ENCODE measurements at places on chromosomes 7 and 10.

- no peak for DNase-seq
These were observed at the start of gene CCDC136 for GRCh38 chr7:128791121-128791971. CCDC136 (plus strand) TSS chr7:128791968; CDS start chr7:128792412, 444 bp downstream.

- DNase-seq = no peak
These were observed 148.0 kb upstream of the SH2B2 start for GRCh38 chr7:102138676-102139075.

DNA sequence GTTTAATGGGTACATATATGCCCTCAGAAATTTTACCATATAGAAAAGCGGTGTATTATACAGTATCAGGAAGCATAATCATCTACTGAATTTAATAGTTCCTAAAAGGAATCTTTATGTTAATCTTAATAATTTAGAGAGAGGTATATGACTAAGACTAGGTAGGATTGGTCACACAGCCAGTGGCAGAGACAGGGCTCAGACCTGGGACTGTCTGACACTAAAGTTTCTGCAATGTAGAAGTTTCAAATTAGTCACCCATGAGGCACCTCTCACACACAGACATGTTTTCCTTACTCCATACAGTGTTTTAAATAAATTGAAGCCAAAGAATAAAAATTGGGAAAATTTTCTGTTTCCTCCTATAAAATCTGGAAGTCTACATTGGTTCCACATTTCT lies 72.8 kb upstream of the ADRA2A start:
- no peak for DNase-seq

DNA sequence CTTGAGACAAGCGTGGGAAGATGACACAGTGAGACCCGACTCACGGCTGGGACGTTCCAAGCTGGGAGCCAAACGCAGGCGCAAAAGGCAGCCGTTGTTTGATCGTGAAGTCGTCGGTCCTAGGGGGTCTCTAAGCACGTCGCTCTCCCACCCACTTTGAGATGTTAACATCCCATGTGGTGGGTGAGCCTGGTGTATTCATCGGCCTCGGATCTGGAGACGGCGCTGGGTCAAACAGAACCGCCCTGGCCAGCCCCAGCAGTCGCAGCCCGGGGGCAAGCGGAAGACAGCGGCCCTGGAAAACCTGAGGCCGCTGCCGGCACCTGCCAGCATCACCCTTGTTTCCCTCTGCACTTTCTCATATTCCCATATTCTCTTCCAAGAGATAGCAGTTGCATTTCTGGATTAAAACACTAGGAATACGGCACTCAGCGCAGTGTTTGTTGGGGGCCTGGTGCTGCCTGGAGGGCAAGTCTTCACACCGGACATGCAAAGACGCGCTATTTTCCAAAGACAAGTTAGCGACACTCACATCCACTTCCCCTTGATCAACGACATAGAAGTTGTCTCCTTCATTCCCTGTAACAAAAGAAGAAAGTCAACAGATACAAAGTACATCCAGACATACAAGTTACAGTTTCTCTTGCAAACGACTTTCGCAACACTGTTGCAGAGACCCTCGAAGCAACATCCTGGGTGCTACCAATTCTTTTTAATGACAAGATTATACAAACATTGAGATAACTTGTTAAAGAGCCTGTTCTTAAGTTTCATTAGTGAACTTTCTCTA lies 86.2 kb upstream of the PDGFA start:
- no peak for DNase-seq

GRCh38 chr10:36017137-36017536 lies 375.0 kb upstream of the FZD8 start:
- DNase-seq = no peak

- no peak for DNase-seq
These were observed 2.4 kb upstream of the EGR2 start for GRCh38 chr10:62818426-62819011.

- no peak for DNase-seq
These were observed 198.6 kb upstream of the FRMD4A start for GRCh38 chr10:14529351-14529750.

GRCh38 chr10:79079490-79080355 lies 11.0 kb downstream of the ZMIZ1 start:
- DNase-seq = no peak

GRCh38 chr7:122183106-122183505 lies 39.1 kb upstream of the AASS start:
- no peak for DNase-seq

DNA sequence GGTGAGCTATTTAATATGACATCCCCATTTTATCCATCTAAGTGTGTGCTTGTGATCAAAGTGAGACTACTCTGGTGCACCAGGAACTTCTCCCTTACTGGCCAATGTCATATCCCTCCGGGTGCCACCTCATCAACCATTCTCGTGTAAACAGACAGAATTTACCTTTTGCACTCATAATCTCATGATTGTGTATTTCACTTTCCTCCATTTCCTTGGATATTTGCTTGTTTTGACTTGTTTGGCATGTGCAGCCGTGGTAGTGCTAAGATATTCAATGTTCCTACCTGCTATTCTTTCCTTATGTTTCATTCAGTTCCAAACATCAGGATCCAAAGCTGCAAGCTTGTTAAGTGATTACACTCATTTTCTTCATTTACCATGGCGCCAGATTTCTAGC lies 280.5 kb upstream of the SP8 start:
- DNase-seq = no peak

- DNase-seq = peak; percentile 29
These were observed 327.3 kb downstream of the PHTF2 start for GRCh38 chr7:78125884-78126283.

DNA sequence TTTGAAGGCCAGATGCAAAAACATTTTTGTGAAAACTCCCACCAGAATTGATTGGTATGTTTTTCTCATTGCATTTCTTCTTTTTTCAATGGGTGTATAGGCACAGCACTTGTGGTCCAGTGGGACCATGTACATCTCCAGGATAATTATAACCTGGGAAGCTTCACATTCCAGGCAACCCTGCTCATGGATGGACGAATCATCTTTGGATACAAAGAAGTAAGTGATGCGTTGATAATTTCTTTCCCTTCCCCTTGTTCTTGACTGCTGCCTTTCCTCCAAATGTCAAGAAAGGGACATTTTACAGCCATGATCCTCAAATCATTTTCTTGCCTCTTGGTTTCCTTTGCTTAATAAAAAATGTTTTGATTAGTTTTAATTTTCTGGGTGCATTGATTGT lies 331.5 kb downstream of the PLXDC2 start:
- no peak for DNase-seq

GRCh38 chr10:114329634-114330365 lies 74.5 kb downstream of the AFAP1L2 start:
- DNase-seq = no peak

- DNase-seq = no peak
These were observed 759 bp downstream of the NUDT1 start for GRCh38 chr7:2242541-2243429.

GRCh38 chr10:42866115-42866995 lies 83.8 kb downstream of the BMS1 start:
- DNase-seq = peak; percentile 5

DNA sequence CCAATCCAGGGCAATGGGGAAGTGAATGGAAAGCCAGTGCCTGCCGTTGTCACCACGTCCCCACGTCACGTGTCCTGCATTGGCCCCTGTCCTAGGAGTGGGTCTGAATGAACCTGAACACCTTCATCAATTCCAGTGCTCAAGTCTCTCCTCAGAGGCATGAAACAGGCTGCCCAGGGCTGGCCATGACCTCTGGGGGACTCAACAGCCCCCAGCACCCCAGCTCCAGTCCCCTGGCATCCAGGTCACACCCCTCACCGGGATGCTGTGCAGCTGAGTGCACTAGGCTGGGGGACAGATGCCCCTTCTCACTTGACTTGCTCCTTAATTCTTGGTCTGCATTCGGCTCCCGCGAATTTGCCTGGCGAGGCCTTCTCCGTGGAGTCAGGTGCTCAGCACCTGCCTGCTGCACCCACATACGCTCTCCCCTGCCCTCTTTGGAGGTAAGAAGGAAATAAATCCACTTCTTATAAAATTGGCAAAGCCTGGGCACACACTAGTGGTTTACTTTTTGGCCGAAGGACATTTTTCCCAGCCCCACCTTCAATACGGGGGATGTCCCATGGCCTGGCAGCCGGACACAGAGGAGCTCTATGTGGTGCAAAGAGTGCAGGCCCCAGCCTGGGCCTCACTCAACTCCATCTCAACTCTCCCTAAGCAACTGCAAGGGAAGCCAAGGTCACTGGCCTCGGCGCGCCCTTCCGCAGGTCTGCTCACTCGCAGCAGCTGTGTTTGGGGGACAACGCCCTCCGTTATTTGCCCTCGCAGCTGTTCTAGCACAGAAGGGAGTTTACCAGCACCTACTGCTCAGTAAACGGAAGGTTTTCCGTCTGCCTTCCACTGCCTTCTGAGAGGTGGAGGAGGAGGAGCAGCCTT lies 77.6 kb upstream of the SHH start:
- no peak for DNase-seq

DNA sequence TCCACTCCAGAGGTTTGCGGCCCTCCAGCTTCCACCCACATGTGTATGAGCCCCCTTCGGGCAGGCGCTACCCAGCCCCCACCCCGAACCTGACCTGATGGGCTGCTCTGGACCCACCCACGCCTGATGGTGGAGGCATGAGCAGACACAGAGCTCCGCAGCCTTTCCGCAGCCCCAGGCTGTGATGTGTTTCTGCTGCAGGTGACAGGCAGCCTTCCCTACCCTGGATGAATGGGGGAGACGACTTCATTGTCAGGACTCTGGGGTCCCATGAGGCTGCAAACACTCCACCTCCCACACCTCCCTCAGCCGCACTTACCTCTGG lies 61.2 kb downstream of the OAT start:
- no peak for DNase-seq

DNA sequence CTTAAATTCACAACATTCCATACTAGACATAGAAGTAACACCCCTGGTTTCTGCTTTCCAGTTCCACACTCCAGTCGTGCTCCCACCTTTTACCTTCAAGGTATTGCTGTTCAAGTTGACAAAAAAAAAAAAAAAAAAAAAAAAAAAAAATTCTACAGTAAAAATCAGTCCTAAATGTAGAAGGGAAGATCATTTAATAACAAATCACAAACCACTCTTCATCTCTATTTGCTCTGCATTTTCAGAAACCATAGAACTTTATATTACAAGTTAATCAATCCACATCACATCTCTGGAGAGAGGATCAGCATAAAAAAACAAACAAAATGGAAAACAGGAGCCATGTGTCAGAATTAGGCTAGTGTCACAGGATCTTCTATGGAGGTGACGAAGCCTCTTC lies 206.3 kb upstream of the KLF14 start:
- DNase-seq = no peak

DNA sequence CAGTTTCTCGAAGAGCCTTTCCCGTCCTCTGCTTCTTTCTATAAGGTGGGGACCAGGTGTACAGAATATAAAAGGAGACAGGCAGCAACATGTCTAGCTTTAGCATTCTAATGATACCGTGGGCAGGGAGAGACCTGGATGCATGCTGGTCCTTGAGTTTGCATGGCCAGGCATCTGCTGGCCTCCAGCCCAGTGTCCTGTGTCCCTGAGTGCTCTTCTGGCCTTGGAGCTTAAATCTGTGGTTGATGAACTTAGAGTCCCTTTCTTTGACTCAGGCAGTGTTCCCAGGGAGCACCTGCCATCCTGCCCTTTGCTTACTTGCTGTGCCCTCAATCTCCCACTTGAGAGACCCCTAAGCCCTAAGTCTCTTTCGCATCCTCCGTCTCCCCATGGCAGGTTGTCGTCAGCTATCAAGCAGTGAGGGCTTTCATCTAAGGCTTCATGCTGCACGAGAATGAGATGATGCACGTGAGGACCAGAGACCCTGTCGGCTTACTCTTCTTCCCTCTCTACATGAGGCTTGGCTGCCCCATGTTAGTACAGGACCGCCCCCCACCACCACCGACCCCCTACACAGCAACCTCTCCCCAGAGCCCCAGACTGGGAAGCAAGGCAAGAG lies 313.4 kb upstream of the C7orf33 start:
- DNase-seq = no peak

- DNase-seq = no peak
These were observed 25.7 kb downstream of the MRPS33 start for GRCh38 chr7:140989068-140989467.

GRCh38 chr7:55131142-55131929 lies 112.5 kb downstream of the EGFR start:
- DNase-seq = no peak

DNA sequence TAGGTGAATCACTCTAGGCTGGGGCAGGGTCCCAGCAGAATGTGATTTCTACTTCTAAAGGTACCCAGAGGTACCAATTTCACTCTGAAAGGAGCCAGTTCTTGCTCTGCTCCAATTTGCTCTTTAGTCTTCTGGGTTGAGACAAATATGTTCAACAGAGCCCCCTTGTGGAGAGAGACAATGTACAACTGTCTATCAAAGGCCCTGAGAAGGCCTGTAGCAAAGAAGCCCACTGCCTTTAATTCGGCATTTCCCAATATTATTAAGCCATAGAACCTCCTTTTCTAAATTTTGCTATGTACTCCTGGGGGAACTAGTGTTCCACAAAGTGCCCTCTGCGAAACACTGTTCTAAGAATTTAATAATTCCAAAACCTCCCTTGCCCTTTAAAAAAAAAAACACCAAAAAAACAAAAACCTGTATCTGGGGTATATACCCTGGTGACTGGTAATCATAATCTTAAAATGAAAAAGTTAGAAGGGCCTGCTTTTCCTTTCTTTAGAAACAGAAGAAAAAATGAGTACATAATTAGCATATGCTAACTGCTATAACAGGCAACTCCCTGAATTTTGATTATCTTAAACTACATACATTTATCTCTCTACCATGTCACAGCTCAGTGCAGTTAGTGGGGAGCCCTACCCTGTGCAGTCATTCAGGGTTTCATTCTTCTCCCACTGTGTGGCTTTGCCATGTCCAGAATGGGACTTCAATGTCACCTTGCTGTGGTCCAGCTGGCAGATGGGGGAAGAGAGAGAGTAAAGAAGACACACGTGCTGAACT lies 160.9 kb upstream of the BMPER start:
- no peak for DNase-seq

DNA sequence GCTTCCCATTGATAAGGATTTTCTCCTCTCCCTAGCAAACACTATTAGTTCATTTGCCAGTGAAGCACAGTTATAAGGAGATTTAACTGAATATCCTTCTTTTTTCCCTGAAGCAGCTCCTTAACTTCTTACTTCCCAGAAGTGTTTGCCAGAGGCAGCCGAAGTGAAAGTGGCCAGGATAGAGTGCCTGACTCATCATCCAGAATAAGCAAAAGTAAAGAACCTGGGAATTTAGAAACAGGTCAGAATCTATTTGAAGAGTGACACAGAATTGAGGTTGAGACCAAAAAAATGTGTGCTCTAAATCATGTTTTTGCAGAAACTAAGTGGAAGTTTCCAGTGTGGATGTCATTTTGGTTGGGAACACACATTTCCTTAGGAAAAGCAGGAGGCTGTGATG lies 249.6 kb upstream of the VWC2 start:
- DNase-seq = no peak

- DNase-seq = no peak
These were observed 411.3 kb downstream of the KIF20B start for GRCh38 chr10:90112681-90113080.

DNA sequence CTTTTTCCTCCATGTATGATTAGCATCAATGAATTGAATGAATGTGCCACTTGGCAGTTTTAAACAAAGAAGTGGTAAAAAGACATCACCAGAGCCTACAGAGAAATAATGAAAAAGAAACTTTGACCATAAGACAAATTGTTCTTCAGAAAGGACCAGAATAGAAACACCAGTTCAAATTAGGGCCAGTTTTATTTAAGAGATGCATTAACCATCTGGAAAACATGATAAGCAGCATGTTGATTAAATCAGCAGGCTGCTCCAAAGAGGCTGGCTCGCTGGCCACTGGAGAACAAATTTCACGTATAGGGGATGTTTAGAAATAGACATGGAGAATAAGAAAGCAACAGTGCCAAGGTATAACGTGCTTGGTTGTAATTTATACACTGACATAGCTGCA lies 242.3 kb upstream of the AOAH start:
- DNase-seq = no peak

- DNase-seq = no peak
These were observed 11.8 kb downstream of the GPR146 start for GRCh38 chr7:1055956-1056784.

Measured in AG09309 (cell line).